ENCODE measurements at places on chromosomes 3 and 15.
A peak's percentile ranks its signal among the peaks of the same experiment; 100 is the strongest.

- no peak for DNase-seq
These were observed 35.4 kb upstream of the TOPAZ1 start for GRCh38 chr3:44206261-44206660.

DNA sequence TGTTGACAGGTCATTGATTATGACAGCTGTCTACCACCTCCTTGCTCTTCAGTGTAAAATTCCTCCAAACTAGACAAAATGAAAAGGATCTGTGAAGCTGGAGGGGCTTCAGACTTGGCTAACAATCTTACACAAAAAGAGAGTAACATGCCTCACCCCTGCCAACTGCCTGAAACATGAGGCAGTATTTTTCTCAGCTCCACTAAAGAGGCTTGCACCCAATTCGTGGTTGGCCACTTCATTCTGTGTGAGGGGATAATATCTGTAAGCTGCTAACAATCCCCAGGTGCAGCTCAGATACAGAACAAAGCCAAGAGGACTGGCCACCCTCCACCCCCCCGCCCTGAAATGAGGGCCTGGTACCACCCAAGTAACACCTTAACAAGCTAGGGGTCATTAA is 2.8 kb downstream of the MB21D2 start:
- no peak for DNase-seq

DNA sequence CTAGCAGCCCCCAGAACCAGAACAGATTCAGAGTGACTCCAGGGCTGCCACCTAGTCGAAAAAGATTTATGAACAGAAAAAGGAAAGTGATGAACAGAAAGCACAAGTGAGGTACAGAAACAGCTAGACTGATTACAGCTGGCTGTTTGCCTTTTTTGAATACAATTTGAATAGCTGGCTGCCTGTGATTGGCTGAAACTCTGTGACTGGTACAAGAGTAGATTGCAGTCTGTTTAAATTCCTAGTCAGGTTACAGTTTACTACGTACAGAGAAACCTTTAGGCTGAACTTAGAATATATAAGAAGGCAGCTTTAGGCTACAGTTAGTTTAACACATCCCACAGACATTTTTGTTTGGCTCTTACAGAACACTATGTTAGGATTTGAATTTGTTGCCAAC is 10.0 kb downstream of the CCDC13 start:
- DNase-seq, result no peak

GRCh38 chr3:134334901-134335280 is 39.4 kb downstream of the AMOTL2 start:
- DNase-seq, result no peak

DNA sequence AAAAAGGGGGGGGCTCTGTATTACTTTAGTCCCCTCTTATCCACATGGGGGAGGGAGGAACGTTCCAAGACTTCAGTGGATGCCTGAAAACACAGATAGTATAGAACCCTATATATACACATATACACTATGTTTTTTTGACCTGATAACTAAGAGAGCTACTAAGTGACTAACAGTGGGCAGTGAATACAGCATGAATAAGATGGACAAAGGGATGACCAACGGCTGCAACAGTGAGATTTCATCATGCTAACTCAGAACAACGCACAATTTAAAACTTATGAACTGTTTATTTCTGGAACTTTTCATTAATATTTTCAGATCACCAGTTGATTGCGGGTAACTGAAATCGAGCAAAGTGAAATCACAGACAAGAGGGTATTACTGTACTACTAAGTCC is 7.3 kb downstream of the DCUN1D1 start:
- DNase-seq, result no peak

DNA sequence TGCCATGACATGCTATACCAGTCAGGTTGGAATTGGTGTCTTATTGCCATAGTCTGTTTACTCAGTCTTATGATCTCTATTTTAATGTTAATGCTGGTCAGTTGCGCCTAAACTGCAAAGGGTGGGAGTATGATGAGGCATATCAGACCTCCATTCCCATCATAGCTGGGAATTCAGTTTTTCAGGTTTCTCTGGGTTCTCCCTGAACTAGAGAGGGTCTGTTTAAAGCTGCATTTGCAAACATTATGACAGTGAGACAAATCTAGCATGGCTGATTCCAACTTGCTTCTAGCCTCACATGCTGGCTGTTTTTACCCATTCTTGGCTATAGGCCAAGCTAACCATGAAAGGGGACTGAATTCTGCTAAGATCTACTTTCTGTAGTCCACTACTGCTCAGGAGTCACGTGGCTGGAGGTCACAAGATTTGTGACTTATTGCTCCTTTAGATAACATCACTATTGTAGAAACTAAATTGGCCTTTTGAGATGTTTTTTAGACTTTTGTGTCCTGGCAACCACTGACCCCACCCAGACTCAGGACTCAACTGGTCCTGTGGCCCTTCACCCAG is 96.5 kb downstream of the TGFBR2 start:
- DNase-seq, result no peak

GRCh38 chr3:129824926-129825541 is 68.5 kb downstream of the TMCC1 start:
- DNase-seq, result peak; percentile 58

DNA sequence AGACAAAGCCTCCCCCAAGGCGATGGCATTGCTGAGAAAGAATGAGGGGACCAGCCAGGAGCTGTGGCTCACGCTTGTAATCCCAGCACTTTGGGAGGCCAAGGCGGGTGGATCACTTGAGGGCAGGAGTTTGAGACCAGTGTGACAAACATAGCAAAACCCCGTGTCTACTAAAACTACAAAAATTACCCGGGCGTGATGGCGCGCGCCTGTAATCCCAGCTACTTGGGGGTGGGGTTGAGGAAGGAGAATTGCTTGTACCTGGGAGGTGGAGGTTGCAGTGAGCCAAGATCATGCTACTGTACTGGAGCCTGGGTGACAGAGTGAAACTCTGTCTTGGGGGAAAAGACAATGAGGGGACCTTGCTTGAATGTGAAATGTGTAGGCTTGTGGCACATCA is 402.4 kb upstream of the C2CD4B start:
- no peak for DNase-seq

DNA sequence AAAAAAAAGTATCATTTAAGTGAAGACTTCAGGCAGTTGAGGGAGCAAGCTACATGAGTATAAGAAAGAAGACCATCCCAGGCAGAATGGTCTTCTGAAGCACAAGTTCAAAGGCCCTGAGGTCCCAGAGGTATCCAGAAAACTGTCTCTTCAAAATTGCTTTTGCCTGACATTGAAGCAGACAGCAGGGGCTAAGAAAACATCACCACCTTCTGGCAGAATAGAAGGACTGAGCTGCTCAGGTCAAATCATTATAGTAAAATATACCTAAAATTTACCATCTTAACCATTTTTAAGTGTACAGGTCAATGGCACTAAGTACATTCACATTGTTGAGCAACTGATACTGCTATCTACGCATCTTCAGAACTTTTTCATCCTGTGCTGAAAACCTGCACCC is 16.4 kb downstream of the GPR160 start:
- DNase-seq, result no peak

DNA sequence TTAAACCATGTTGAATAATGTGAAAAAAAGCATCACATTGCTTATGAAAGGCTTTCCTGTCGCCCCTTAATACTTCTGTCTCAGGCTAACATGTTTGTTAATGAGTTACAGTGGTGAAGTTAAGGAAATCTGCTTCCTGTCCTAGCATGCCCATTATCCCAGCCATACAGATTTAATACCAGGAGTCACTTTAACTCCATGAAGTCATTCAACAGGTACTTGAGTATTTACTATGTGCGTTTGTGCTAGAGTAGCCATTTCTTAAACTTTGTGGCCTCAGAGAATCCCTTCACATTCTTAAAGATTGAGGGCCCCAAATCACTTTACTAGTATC is 10.1 kb upstream of the SETD5 start:
- DNase-seq, result no peak

- no peak for DNase-seq
These were observed 34.5 kb downstream of the MGLL start for GRCh38 chr3:127787571-127788365.

DNA sequence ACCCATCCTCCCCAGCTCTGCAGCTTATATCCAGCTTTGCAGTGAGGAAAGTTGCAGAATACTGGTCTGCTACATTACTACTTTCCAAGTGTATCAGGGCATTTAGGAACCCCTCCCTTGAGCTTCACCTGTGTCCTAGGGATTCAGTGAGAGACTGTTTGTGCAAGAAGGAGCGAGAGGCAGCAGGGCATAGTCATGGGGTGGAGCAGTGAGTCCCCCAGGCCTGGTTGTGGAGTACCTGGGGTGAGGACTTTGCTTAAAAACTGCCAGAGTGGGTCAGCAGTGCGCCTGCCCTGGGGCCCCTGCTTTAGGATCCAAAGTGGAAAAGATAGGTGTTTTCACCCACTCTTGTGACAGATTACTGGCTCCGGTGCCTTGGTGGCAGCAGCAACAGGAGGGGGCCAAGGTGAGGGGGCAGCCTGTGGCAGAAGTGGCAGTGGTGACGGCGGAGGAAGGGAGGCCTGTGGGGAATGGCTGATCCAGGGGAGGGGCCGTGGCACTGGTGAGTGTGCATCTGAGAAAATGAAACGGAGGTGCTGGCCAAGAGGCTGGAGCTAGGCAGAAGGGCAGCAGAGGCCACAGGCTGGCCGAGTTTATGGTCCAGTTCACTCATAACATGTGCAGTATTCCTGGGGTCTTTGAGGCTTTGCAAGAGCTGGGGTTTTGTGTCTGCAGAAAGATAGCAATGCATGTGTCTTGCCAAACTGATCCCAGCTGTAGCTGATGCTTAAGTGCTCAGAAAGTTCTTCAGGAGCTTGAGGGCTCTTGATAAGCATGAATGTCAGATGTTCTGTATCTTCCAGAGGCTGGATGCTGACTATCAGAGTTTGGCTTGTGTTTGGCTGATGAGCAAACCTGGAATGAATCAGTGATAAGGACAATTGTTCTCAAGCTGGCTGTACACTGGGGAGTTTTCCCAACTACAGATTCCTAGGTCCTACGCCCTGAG is 43.4 kb downstream of the GOLGA6A start:
- DNase-seq, result peak; percentile 46

- no peak for DNase-seq
These were observed 217.0 kb downstream of the TLE3 start for GRCh38 chr15:69880571-69881301.

DNA sequence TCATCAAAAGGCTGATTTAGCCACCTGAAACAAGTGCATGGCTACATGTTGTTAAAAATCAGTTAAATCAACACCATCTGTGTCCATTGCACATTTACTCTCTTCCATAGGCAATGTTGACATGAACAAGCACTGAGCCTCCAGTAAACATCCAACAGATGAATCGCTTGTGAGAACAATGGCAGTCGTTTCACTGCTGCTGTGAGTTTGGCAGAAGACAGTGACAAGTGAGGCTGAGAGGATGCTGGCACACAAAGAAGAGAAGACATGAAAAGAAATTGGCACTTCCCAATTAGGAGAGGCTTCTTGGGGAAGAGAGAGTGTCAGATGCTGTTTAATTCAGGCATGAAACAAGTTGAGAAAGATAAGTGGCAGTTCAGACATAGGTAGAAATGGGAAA is 227.4 kb upstream of the STT3B start:
- no peak for DNase-seq

- no peak for DNase-seq
These were observed 316.7 kb downstream of the LPP start for GRCh38 chr3:188470508-188471130.

- no peak for DNase-seq
These were observed 14.4 kb upstream of the BTBD1 start for GRCh38 chr15:83081256-83082014.

DNA sequence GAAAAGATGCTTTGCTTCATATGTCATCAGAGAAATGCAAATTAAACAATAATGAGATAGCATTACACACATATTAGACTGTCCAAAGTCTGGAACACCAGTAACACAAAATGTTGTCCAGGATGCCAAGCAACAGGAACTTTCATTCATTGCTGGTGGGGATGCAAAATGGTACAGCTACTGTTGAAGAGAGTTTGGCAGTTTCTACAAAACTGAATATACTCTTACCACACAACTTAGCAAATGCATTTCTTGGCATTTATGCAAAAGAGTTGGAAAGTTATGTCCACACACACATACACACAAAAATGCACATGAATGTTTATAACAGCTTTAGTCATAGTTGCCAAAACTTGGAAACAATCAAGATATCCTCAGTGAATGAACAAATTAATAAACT is 195.2 kb upstream of the MME start:
- peak; percentile 81 for DNase-seq

DNA sequence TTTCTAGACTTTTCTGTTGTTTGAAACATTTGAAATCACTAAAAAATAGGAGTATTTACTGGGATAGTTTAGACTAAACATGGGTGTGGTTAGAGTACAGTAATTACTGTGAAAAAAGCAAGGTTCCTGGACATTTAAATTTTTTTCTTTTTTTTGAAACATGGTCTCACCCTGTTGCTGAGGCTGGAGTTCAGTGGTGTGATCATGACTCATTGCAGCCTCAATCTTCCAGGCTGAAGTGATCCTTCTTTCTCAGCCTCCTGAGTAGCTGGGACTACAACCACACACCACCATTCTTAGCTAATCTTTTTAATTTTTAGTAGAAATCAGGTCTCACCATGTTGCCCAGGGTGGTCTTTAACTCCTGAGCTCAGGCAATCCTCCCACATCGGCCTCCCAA is 20.4 kb upstream of the CELF6 start:
- peak; percentile 37 for DNase-seq

DNA sequence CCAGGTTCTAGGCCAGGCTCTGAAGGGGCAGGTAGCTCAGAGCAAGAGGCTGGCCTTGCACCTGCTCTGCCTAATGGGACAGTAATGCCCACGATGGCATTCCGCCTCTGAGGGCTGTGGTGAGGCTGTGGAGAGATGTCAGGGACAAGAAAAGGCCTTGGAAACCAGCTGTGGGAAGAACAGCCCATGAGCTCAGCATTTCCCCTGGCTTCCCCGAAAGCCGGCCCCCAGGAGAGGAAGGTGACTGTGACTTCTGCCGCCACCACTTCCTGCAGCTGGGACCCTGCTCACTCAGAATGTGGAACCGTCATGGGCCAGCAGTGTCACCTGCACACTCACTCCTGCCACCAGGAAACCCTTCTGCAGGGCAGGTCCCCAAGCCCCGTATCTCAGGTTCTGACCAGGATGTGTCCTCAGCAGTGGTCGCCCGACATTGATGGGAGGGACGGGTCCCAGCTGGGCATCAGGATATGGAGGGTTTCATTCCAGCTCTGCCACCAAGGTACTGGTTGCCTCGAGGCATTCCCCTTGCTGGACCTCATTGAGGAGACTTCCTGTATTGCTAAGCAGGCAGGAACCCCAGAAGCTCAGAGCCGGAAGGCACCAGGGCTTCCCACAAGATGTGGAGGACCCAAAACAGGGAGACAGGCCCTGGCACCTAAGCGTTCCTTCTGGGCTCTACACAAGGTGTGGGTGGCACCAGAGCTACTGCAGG is 30.7 kb downstream of the SEMA7A start:
- no peak for DNase-seq

- DNase-seq, result no peak
These were observed 59.3 kb upstream of the ADCY5 start for GRCh38 chr3:123508178-123508577.

- no peak for DNase-seq
These were observed 679.2 kb downstream of the NTRK3 start for GRCh38 chr15:87577336-87577735.

DNA sequence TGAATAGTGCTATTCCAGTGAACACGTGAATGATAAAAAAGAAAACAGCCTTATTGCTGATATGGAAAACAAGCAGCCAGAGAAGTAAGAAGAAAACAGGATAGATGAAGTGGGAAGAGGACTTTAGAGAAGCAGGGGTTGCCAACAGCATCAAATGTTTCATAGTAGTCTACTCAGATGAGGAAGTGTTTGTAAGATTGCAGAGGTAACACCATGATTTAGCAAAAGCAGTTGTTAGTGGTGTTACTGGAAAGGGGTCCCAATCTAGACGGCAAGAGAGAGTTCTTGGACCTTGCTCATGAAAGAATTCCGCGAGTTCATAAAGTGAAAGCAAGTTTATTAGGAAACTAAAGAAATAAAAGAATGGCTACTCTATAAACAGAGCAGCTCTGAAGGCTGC is 108.8 kb upstream of the MCTP2 start:
- DNase-seq, result no peak
